ENCODE measurements at places on chromosomes 7 and 10.

DNA sequence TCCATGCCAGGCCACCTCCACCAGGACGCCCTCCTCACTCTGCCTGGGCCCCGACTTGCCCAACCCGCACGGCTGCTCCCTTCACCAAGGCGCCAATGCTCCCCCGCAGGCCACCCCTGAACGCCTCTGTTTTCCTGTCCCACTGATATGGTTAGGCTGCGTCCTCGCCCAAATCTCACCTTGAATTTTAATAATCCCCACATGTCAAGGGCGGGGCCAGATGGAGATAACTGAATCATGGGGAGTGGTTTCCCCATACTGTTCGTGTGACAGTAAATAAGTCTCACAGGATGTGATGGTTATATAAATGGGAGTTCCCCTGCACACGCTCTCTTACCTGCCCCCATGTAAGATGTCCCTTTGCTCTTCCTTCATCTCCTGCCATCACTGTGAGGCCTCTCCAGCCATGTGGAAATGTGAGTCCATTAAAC lies 29.8 kb downstream of the RSU1 start:
- no peak for DNase-seq

- DNase-seq: no peak
Measured at GRCh38 chr10:61316676-61317265, 136.4 kb downstream of the TMEM26 start.

DNA sequence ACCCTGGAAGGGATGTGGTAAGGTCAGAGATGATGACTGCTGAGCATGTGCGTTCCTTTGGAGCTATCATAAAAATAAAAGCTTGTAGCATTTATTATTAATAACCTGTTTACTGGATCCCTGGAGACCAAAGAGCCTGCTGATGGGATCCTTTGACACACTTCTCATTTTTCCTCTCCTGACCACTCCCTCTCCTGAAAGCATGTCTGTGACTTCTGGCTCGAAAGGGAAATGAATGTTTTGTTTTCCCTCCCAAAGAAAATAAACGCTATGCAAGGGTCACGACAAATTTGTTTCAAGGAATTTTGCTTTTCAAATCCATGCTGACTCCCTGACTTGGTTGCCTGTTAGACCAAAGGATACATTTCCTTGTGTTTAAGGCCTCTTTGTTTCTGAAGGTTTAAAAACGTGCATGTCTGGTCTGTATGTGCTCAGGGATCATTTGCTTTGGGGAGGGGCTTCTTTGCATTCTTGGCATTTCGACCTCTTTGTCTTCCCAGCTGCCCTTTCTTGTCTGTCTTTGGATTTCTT lies 185.1 kb upstream of the AGK start:
- DNase-seq: no peak

GRCh38 chr7:5694221-5694754 lies 87.2 kb downstream of the RNF216 start:
- no peak for DNase-seq

DNA sequence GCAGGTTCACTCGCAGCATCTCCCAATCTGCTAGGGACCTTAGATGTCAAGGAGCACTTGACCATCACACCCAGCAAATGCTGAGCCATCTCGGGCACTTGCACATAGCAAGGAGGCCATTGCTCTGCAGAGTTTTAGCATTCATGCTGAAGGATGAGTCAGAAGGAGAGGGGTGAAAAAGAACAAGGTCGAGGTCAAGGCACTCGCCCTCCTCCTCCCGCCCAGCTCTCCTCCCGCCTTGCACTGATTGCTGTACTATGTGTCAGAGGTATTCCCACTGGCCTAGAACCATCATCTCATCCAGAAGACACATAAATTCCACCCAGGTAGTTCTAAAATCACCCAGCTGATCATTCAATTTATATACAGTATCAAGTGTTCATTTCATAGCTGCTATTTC lies 255.1 kb upstream of the SP4 start:
- DNase-seq: no peak

DNA sequence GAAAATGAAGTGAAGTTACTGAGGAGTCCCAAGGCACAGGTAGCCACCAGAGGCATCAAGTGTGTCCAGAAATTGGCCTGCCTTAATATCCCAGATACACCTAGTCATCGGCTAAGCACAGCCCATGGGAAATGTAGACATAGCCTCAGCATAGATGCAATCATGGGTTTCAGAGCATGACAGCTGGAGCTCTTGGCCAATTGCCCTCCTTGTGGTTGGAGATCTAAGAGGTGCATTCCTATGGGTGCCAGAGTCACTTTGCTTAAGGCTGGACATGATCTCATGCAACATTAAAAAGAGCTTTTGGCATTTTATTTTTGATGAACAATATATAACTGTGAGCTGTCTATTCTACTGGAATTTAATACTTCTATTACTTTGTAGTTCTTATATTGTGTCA lies 758.0 kb upstream of the LRRTM3 start:
- DNase-seq: no peak

GRCh38 chr7:152485826-152486225 lies 50.0 kb upstream of the KMT2C start:
- DNase-seq: no peak

DNA sequence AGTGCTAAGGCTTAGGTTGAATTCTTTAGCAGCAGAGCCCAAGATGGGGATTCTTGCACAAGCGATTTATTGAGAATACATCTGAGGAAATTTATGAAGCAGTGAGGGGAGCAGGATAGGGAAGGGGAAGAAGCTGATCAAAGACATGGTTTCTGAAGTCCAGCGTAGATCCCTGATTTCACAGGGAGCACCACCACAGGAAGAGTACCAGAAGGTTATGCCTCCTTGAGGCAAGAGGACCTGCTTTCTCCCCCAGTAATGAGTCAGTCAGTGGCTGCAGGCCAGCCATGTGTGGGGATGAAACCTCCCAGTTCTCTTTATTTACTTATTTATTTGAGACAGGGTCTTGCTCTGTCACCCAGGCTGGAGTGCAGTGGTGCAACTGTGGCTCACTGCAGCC lies 35.0 kb upstream of the CBLL1 start:
- DNase-seq: no peak

- DNase-seq: no peak
Measured at GRCh38 chr7:111368381-111369065, 193.8 kb downstream of the IMMP2L start.

GRCh38 chr7:92119213-92119759 lies 15.0 kb downstream of the CYP51A1 start:
- no peak for DNase-seq

DNA sequence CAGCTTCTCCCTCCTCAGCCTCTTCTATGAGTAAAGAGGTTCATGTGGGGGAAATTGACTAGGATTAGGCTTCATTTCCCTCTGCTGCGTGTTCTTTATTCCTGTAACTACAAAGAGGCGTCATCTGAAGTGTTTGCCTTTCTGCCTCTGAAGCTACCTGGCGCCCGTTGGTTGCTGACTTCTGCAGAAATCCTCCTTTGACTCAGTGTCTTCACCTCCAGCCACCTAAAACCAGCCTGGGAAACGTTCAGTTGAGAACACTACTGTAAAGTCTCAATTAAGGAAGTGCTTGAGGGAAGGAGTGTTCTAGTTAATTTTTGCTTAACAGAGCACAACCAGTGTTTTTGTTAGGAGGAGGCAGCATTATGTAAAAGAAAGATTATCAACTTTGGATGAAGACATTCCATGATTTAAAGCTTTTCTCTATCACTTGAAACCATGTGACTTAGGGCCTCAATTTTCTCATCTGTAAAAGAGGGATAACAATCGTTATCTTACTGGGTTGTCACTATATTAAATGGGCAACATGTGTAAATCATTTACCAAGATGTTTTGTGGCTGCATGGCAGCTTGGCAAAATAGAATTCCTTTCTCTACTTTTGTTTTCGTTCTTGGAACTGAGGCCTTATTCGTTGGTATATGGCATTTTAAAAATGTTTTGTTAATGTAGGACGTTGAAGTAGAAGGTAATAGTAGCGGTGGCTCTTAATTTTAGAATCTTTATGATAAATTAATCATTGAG lies 642.9 kb downstream of the SDK1 start:
- no peak for DNase-seq

- DNase-seq: no peak
Measured at GRCh38 chr10:128614802-128615553, 488.8 kb upstream of the MKI67 start.

- no peak for DNase-seq
Measured at GRCh38 chr7:14748461-14748860, 154.1 kb downstream of the DGKB start.

DNA sequence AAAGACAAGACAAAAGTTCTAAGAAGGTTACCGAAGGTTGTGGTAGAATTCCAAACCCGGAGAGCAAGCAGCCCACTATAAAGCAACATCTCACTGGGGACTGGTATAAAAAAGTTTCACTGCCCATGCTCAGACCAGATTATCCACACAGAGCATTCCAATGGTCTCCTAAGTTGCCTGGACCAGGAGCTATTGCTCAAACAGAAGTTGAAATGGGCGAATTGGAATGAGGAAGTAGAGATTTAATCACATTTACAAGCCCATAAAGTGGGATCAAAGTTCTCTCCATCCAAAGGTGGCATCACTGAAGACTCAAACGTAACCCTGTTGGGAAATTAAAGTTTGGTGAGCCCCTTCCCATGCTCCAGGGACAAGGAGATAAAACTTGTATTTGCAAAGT lies 19.8 kb downstream of the OR2F1 start:
- no peak for DNase-seq

DNA sequence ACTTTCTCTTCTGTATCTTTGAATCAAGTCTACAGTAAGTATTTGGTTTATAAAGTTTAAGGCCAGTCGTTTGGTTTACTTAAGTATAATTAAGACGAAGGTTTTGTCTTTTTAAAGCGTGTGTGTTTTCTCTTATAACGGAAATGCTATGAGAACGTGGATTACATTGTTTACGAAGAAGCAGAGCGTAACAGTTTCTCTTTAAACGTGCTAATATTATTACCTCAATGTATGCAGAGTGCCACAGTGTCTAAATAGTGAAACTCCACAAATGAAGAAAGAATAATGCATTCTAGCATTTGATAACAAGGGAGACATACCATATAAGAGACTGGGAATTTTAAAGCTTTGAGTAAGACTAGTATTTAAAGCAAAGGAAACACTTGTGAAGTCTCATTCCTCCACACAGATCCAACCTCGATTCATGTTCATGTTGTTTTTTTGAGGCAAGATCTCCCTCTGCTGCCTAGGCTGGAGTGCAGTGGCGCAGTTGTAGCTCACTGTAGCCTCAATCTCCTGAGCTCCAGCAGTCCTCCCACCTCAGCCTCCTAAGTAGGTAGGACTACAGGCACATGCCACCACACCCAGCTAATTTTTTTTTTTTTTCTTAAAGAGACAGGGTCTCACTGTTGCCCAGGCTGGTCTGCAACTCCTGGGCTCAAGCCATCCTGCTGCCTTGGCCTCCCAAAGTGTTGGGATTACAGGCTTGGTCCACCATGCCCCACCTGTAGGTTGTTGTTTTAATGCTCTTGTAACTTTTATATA lies 75.1 kb downstream of the ANKRD61 start:
- no peak for DNase-seq

GRCh38 chr7:6416516-6417145 lies 31.1 kb downstream of the DAGLB start:
- no peak for DNase-seq

GRCh38 chr7:140047197-140047596 lies 15.6 kb downstream of the PARP12 start:
- no peak for DNase-seq

DNA sequence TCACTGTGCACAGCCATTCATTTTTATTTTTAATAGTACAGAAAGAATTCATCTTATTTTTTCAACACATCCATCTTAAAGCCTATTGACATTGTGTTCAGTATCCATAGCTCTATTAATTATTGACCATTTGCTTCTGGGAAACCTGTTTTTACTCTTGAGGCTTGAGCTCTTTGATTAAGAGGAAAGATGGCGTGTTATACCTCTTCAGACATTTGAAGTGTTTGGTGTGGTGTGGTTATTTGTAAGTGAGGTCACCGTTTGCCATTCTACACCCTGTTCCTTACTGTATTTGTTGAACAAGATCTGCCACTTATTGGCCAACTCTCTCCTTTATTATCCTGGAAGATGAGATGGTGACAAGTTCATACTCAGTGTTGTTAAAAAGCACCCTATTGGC lies 18.4 kb downstream of the C7orf57 start:
- DNase-seq: no peak

DNA sequence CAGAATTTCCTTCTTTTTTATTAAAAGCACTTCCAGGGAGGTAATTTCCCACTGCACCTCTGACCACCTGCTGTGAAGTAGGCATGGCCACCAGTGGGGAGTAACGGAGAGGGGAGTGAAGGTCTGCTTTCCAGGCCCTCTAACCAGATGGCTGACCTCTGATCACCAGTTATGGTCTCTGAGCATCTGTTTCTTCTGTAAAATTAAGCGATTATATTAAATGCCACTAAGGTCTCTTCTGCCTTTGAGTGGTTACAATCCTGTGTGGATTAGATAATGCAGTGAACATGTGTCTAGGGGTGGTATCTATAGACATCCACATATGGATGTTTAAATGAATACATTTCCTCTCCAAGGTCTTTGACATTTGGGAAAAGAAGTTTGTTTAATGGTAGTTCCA lies 199.6 kb downstream of the HERPUD2 start:
- DNase-seq: no peak

DNA sequence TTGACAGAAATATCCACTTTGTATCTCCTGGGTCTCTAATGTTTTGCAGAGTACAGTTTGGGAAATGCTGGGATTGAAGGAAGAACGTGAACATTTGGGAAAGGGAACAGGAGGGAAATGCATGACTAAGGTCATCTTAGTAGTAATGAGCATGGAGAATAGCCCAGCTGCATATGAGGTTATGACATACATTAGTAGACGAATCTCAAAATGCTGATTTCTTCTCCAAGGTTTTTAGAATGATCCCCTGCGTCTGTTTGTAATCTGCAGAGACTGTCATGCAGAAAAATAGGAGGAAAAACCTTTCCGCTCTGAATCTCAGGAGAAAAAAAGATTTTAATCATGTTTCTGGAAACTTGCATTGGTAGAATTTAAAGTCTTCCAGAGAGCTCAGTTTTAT lies 133.6 kb downstream of the PPP1R9A start:
- DNase-seq: no peak

GRCh38 chr10:3290550-3290949 lies 118.0 kb upstream of the PITRM1 start:
- no peak for DNase-seq

- no peak for DNase-seq
Measured at GRCh38 chr10:74500026-74500704, 326.2 kb upstream of the KAT6B start.

All from stimulated activated CD8-positive, alpha-beta memory T cell treated with anti-CD3 and anti-CD28 coated beads, Interleukin-2, amount 100 ng/mL, for 1 hour (primary cell).